ENCODE measurements at places on chromosomes 6 and 20.

GRCh38 chr6:33665957-33666356 lies 44.8 kb downstream of the ITPR3 start:
- no peak for DNase-seq

DNA sequence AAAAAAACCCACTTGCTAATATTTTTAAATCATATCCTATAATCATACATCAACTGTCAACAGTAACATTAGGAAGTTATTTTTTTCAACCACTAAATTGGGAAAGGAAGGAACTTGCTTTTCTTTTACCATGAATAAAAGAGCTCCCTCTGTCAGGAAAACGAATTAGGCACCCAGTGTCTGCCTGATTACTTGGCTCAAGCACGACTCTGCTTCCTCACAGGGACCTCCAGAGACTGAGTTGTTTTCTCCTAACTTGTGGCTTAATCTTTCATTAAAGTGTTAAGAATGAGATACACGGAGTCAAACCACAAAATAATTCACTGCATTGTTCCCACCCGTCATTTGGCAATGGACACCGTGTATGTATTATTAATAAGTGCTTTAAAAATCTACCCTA lies 1405.1 kb upstream of the EYS start:
- no peak for DNase-seq

GRCh38 chr6:148566664-148567350 lies 180.0 kb upstream of the UST start:
- DNase-seq: no peak

DNA sequence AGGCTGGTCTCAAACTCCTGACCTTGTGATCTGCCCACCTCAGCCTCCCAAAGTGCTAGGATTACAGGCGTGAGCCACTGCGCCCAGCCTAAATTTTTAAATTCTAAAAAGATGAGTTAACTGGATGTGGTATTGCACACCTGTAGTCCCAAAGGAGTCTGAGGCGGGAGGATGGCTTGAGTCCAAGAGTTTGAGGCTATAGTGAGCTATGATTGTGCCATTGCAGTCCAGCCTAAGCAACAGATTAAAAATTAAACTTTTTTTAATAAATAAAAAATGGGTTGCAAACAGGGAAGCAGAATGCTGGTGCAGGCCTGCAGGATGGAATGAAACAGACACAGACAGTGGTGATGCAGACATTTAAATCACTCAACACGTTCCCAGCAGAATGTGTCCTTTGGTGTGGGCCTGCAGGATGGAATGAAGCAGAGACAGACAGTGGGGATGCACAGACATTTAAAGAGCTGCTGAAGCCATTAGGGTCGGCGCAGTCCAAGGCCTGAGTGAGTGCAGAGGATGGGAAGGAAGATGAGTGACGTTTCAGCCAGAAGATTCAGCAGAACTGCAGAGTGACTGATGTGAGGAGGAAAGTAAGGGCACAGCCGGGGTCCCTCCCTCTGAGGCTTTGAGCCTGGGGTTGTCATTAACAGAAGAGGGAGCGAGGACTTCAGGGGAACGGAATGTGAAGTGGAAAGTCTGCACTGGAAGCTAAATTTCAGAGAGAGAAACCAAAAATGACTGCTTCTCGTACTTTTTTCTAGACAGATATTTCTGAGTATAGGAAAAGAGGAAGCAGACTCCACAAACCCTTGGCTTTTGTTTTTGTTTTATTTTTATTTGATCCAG lies 117.5 kb downstream of the RIN2 start:
- DNase-seq: no peak

- DNase-seq: no peak
These were observed 969.9 kb upstream of the CITED2 start for GRCh38 chr6:140344142-140344913.

- no peak for DNase-seq
These were observed 135.5 kb upstream of the SUPT3H start for GRCh38 chr6:45513213-45513618.

GRCh38 chr6:105824732-105825131 lies 261.4 kb upstream of the PRDM1 start:
- no peak for DNase-seq

DNA sequence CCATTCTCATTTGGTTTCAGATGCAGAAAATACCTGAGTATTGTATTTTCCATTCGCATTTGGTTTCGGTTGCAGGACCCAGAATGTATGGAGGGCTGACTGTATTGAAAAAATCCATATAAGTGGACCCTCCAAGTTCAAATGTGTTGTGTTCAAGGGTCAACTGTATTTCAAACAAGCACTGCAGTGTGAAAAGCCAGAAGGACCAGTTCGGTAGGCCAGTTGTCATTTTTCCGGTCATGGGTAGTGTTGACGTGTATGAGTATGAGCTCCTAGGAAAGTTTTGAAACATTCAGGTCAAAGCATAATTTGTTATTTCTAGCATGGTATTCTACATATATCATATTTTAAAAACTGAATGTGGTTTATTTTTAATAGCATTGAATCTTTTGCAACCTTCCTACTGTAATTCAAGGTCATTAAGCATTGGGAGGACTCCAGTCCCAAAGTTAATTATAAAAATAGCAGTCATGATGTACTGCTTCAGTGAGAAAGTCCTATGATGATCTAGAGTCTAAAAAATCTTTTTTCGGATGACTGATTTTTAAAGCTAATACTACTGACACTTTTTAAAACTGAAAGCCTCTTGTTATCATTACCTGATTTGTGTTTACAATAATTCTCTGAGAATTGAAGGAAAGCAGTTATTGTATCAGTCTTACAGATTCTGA lies 18.9 kb downstream of the NHSL1 start:
- DNase-seq: no peak

- no peak for DNase-seq
These were observed 163.2 kb downstream of the DTNBP1 start for GRCh38 chr6:15499591-15499990.

DNA sequence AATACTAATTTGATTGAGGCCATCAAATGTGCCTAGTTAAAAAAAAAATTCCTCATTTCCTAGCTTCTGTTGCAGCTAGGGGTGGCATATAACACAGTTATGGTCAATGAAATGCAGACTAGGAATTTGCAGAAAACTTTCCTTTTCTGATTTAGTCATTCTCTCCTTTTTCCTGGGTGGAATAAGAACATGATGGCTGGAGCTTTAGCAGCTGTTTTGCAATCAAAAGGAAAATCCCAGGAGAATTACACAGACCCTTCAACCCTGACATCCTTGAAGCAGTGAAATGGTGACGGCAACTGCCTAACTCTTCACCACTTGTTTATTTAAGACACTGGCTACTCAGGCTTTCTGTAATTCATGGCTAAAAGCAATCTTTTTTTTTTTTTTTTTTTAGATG lies 23.1 kb upstream of the RIMS4 start:
- no peak for DNase-seq

- DNase-seq: no peak
These were observed 155.4 kb downstream of the SMOC2 start for GRCh38 chr6:168596344-168596743.

DNA sequence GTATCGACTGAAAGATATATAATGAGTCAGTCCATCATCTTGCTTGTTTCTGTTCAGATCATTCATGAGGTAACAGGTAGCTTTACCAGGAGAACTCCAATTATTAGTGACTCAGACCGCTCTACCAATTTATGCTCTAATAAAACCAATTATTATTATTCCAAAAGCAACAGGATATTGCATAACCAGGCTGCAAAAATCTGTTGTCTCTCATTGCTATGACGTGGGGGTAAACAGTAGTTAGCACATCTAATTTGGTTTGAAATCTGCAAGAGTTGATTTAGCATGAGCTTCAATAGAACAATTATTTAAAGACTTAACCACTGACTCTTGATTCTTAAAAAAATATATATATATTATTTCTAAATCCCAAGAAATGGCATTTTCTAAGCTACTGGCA lies 90.9 kb upstream of the MAP7 start:
- DNase-seq: no peak

DNA sequence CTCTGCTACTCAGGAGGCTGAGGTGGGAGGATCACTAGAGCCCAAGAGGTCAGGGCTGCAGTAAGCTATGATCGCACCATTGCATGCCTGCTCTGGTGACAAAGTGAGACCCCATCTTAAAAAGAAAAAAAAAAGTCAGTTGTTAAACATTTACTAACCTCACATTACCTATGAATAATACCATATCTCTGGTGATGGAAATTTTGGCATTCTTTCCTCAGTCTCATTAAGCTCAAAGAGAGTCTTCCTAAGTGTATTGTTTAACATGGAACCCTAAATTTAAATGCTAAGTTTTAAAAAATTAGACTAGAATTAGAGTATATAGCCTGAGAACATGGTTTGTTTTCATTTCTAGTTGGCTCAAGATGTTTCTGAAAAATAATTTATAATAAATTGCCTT lies 11.3 kb upstream of the BFSP1 start:
- DNase-seq: no peak

- no peak for DNase-seq
These were observed 36.0 kb upstream of the GRM4 start for GRCh38 chr6:34181908-34182307.

DNA sequence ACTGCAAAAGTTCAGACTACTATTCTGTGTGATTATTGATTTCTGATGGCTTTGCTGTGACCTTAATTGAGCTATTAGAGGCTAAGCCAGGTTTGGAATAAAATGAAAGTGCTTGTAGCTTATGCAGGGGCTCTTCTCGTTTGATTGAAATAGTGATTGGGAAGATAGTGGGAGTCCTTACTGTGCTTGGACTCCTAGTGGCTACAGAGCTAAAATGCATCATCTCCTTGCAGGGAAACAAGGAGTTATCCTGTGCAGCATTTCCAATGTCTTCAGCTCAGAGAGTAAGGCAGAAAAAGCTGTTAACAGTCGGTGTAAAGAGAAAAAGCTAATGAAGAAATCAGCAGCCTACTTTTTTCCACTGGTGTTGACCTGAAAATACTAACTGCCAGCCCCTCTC lies 173.5 kb downstream of the SLC35F1 start:
- DNase-seq: no peak

DNA sequence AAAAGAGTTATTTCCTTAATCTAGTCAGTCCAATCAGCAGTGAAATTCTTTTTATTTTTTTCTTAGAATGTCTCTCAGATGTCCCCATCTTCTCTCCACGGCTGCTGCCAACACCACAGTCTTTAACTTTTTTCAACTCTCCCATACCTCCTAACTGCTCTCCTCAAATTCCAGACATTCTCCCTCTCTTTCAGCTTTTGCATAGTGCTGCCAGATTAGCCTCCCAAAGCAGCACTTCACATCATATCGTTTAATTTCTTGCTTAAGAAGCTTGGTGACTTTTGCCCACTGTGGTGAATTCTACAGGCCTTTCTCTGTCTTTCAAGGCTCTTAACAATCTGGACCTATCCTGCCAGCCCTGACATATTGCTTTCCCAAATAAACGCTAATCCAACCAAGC lies 233.4 kb downstream of the UST start:
- no peak for DNase-seq

DNA sequence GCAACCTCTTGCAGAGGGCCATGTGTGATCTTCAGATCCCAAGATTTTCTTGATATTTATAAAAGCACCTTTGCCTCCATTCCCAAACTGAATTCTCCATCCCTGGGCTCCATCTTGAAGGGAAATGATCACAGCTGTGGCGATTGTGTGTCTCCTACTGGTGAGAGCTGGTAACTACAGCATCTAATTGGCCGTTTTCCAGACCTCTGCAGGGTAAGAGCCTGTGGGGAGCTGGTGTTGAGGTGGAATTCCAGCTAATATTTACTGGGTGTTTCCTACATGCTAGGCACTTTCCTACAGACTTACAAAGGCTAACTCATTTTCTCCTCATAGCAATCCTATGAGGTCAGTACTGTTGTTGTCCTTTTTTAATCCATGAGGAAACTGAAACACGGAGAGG lies 59.2 kb upstream of the FNDC1 start:
- no peak for DNase-seq

DNA sequence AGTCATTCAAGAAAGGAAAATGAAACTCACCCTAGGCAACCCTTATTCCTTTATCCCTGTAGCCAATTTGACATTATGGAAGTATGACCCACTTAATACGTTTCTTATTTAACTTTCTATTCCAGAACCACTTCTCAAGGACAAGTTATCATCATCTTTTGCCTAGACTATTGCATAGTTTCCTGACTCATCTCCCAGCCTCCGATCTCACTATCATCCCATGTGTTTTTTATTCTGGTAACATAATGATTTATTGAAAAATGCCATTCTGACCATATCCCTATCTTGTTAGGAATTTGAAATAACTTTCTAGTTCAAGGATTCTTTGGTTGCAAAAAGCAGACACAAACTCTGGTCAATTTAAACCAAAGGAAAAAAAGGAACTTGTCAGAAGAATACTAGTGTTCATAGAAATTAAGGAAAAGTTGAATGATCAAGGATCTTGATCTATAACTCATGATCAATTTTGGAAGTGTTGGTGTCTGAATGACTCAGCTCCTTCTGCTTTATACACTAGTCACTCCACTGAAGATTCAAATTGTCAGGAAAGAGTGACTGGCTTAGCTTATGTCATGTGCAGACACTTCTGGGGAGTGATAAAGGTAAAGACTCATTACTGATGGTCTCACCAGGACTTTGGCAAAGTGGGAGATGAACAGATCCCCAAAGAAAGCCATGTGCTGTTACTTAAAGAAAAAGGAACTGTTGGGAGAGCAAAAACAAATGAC lies 8.5 kb upstream of the TINAG start:
- no peak for DNase-seq

DNA sequence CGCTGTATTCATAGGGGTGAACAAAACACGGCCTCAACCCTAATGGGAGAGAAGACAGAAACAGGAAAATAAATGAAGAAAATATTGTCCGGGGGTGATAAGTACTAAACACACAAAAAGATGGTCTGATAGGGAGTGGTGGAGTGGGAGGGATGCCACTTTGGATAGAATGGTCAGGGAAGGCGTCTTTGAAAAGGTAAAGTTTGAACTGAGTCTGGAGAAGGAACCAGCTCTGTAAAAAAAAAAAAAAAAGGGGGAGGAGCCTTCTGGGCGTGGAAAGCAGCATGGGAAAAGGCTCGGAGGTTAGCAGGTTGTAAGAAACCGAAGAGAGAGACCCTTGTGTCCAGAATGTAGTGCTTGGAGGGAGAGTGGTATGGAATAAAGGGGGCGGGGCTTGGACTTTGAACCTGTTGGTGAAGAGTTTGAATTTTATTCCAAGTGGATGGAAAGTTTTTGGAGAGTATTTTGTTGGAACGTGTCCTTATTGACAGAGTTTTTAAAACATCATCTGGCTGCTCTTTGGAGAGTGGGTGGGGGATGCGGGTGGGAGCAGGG lies 1.8 kb downstream of the CHMP4B start:
- DNase-seq: no peak

Measured in stimulated activated CD8-positive, alpha-beta memory T cell treated with anti-CD3 and anti-CD28 coated beads, Interleukin-7, amount 100 ng/mL, for 48 hours (primary cell).